ENCODE measurements at places on chromosomes 6 and 20.

- no peak for DNase-seq
Observed at GRCh38 chr20:5212907-5213487, 86.2 kb downstream of the CDS2 start.

GRCh38 chr20:44651684-44652423 is at the start of gene ADA:
Gene ADA, minus strand, starts transcription at chr20:44651699. Its CDS starts 92 bp downstream, at chr20:44651607.
- DNase-seq, result peak; percentile 20

GRCh38 chr6:132866762-132867449 is 52.5 kb downstream of the RPS12 start:
- no peak for DNase-seq

DNA sequence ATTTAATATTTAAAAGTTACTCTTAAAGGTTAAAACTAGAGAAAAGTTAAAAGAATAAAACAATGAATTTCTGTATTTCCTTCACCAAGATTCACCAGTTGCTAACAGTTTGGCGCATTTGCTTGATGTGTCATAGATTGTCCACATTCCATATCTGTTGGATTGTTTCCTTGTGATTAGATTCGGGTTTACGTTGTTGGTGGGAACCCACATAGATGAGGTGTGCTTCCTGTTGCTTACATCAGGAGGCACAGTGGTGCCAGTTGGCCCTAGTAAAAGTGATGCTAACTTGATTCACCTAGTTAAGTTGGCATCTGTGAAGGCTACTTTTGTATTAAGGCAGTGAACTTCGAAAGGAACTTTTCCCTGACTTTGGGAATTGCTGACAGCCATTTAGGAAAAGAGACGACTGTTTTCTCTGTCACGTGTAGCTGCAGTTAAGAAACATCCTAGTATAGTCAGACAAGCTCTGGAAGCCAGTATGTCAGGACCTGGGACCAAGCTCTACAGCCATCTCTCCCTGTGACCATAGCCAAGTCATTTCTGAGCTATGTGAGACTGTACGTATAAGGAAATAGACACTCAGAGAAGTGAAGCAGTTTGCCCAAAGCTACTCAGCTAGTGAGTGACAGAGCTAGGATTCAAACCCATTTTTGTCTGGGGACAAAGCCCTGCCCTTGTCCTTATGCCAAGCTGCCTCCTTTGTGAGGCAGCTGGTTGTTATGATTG is 49.0 kb downstream of the PPARD start:
- DNase-seq, result peak; percentile 48

DNA sequence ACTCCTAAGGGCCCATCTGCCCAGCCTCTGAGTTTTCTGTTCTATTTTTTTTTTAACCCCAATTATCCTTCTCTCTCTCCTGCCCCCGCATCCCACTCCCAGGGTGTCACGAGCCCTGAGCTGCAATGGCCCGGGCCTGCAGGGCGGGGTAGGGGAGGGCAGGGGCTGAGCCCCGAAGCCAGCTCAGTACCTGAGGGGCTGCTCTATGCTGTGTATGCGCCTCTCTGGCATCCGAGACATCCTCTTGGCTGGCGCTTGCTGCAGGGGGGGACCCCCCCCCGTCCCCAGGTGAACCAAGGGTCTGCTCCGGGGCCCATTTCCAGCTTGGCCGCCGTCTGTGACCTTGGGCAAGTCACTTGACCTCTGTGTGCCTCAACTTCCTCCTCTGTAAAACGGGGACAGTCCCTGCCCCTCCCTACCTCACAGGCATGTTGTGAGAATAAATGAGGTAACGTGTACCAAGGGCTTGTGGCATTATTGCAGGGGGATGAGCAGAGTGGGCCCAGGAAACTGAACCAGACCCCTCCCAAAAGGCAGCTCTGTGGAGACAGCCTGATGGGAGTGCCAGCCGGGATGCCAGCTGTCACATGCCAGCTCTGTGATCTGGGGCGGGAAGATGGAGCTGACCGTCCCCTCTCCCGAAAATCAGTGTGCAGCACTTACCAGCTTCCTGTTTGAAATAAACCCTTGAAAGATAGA is 13.0 kb upstream of the MYL9 start:
- no peak for DNase-seq

DNA sequence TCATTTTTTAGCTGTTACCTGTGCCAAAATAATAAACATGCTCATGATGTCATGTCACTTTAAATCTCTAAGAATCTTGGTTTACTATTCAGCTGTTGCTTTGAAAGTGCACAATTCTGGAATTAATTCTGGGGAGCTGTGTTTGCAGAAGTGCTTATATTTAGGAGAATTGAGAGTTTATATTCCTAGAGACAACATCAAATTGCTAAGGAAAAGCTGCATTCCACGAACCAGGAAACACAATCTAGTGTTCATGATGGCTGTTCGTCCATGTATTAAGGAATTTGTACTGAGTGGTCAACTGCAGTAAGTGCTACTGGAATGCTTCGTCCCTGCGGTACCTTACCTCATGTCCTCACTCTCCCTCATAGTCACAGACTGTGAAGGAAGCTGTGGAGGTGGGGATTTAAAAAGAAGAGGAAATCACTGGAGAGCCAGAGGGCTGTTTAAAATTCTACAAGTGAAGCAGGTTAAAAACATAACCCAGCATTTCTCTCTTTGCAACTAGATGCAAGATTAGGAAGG is 161.0 kb downstream of the TRMT11 start:
- DNase-seq, result no peak

GRCh38 chr6:14088600-14089192 is 28.9 kb upstream of the CD83 start:
- no peak for DNase-seq

GRCh38 chr6:143222801-143223231 is 162.1 kb downstream of the AIG1 start:
- no peak for DNase-seq

DNA sequence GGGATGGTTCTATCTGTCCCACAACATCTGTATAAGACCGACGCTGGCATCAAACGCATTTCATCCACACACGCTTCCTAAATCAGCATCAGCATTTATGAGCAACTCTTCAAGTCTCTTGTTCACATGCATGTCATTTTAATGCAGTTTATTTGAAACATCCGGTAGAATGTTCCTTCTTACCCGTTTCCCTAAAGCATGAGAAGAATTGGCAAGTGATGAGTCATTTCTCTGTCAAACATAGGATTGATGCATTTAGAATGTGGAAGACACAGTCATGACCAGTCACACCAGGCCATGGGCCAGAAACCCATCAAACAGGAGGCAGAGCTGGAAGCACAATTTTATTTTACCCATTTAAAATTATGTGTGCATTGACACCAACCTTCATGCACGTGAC is 122.8 kb downstream of the UST start:
- no peak for DNase-seq

DNA sequence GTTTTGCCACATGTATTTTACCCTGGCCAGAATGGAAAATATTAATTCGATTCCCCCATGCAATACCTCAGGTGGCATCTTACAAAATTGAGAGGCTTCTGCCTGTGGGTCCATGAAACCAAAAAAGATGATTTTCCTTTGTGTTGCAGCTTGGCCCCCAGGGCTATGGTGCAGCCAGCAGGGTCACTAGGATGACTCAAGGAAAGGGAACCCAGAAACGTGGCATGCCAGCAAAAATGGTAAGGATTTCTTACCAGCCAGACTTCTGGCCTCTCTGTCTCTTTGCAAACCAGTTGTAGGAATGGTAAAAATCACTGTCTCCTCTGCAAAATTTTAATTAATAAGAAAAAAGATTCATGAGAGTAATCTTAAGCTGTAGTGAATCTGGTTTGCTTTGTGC is 11.6 kb upstream of the TAAR9 start:
- DNase-seq, result no peak

DNA sequence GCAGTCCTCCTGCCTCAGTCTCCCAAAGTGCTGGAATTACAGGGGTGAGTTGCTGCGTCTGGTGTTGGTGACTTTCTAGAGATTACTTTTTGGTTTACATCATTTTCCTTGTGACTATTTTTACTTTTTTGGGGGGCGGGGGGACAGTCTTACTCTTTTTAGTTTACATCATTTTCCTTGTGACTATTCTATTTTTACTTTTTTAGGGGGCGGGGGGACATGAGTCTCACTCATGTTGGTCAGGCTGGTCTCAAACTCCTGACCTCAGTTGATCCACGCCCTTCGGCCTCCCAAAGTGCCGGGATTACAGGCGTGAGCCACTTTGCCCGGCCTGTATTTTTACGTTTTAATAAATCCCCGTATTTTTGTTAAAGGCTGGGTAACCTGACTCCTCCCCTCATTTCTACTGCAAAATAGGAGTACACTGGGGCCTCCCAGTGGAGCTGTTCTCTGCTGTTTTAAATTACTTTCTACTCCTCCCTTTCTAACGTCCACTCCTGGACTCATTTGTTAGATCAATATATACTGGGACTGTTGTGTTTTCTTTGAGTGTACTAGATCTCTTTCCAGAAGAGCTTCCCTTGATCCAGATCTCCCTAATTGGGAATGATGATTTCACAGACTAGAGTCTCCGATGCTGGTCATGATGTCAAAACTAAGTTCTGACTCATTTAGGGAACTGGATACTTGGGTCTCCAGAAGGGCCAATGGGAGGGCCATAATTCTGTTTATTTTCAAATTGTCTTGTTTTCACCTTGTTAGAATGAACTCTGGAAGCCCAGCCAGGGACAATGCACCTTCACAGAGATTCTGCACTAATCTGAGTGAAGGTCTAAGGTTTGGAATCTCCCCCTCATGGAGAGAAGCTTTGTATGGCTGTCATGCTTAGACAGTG is 9.2 kb downstream of the HSPA1B start:
- peak; percentile 43 for DNase-seq

DNA sequence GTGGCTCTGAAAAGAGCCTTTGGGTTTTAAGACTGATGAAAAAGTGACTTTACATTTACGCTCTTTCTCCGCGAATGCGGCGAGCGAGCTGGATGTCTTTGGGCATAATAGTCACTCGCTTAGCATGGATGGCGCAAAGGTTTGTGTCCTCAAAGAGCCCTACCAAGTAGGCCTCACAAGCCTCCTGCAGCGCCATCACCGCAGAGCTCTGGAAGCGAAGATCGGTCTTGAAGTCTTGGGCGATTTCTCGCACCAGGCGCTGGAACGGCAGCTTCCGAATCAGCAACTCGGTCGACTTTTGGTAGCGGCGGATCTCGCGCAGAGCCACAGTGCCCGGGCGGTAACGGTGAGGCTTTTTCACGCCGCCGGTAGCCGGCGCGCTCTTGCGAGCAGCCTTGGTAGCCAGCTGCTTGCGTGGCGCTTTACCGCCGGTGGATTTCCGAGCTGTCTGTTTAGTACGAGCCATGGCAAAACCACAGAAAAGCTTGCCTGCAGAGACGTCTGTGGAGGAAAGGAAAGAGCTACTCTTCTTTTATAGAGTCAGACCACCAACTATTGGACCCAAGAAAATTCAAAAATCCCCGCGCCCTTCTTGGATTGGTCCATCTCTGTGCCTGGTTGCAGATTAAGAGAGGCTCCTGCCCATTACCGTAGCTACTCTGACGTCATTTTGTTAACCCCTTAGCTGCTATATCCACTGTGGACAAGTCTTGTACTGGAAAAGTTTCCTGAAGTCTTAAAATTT is 55.5 kb upstream of the HFE start:
- peak; percentile 85 for DNase-seq

DNA sequence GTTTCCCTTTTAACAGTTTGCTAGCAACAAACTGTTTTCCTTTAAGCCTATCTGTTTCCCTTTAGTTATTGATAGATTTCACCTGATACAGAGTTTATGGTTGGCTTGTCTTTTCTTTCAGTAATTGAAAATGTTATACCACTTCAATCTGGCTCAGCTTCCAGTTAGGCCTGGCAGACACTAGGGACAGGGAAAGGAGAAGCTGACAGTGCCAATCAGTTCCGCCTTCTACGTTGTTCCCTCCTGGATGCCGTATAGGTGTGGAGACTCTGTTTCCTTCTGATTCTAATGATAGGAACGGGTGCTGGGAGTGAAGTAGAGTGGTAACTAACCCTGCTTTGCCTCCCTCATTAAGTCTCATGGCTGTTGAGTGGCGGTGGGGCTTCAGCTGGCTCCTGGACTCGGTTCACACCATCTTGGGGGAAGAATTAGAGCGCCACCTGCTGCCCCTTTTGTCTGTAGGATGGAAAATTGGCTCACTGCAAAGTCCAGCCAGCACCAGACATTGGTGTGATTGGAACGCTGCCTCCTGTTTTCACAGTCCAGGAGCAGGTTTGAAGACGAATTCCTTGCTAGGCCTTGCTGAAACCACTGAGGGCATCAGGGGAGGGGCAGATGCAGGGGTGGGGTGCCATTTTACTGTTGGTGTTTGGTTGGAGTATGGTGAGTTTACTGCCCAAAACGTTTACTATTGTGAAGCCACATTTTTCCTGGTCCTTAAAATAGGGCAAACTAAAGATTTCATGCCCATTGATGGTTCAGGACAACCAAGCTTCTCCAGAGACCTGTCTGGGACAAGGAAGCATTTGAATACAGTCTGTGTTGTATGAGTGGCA is 1729.5 kb downstream of the GRIK2 start:
- no peak for DNase-seq

DNA sequence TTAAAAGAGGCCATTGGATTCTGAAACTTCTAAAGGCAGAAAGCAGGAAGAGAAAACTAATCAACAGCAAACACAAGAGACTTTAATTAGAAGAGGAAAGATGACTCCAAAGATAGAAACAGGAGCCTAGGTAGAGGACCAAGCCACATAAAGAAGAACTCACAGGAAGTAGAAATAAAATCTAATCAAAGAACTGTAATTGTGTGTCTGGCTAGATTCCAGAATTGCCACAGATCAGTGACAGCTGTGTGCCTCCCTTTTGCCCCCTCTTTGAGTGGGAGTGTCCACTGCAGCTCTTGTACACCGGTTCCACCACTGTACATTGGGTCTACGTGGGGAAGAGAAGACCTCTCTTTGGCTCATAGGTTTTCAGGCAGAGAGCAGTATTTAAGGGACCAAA is 22.3 kb upstream of the THEMIS start:
- DNase-seq, result no peak

DNA sequence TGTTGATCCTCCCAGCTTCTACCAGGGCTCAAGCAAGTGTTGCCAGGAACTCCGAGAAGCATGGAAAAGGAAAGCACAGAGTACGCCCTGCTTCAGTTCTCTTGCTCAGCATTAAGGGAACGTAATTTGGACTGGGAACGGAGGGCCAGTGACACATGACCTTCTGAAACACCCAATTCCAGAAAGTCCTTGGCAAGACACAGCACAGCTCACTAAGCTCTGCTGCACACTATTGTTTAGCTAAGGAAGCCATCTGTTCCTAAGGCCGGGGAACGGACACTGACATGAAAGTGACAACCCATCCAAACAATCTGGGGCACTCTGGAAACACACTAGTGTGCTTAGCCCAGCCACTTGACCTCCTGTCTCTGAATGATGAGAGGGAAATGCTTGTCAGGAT is 56.9 kb upstream of the NXT1 start:
- DNase-seq, result no peak

GRCh38 chr6:24004062-24004461 is 122.0 kb upstream of the NRSN1 start:
- no peak for DNase-seq

- no peak for DNase-seq
Observed at GRCh38 chr20:6870559-6870958, 103.1 kb downstream of the BMP2 start.

DNA sequence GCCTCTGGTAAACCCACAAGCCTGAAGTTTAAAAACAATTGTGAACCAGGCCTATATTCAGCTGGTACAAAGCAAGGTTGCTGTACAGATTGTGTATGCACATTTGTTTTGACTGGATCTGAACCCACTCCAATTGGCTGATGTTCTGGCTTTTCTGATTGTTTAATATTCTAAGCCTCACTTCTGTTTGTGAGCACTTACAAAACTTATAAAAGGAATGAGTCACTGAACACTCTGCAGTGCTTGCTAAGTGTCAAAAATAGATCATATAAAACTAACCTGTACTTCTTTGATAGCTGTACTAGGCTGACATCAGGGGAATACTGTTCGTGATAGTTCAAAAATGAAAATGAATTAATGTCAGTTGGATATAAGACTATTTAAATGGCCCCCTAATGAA is 12.1 kb downstream of the COL21A1 start:
- DNase-seq, result no peak
